NCI-H1417 treated with DMSO at 0.1 percent for 48 hours (cell line): ENCODE measurements at places on chromosomes 12 and 14.
A peak's percentile ranks its signal among the peaks of the same experiment; 100 is the strongest.

DNA sequence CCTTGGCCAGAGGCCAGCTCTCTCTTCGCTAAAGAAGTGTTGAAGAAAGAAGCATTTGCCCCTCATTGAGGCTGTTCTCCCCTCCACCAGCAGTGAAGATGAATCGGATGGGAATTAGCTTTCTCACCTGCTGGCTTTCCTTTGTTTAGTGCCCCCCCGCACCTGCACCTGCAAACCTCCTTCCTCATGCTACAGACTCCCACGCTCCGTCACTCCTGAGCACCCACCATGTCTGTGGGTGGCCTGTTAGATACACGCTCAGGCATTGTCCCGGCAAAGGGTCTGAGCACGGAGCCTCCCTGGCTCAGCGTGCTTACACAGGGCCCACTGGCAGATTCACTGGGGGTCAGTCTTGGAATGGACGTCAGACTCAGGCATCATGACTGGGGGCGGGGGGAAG is 121.6 kb downstream of the GLT1D1 start:
- DNase-seq: no peak

DNA sequence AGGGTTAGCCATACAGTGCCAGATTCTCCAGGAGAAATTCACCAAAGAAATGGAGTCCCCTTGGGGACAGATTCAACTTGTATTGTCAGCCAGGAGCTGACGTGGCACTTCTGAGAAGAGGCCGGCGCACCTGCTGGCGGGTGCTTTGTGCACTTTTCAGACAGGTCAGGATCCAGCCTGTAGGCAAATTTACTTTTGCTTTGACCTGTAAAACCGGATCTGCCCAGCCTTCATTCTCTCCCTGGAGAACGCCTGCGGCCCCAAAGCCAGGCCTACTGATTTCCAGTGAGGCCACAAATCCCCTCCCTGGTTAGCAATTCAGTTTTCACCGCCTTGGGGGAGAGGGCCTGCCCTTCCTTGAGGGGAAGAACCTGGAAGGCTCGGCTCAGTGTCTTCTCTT is 17.4 kb downstream of the P2RX4 start:
- DNase-seq: peak; percentile 24

- DNase-seq: no peak
These were observed 161.0 kb downstream of the SAMD4A start for GRCh38 chr14:54727929-54728328.

DNA sequence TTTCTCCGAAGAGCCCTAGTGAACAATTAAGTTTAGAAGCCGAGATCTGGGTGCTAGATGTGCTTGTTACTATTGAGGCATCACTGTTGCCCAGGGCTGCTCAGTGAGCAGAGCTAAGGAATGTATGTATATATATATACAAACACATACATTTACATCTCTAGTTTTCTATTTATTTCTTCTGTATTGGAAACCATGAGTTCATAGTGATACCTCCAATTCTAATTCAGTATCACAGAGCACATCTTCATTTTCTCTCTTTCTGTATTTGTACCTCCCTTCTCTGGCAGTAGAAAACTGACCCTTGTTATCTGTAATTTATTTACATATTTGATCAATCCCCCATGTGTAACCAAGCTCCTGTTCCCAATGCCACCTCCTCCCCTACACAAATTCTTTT is 40.7 kb upstream of the FUT8 start:
- no peak for DNase-seq

DNA sequence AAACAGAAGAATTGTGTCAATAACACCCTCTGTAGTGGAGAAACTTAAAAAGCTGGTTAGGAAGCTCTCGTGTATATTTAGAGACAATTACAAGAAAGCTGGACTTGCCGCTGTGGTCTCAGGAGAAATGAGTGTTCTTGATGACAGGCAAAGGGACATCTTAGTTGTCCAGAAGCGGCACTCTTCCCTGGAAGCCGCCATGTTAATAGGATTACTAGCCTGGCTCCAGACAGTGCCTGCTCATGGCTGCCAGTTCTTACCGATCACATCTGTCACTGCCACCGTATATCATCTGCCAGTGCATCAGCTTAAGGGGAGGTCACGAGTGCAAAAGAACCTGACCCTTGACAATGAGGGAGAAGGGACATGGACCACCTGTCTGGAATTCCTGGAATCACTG is 48.9 kb downstream of the C14orf132 start:
- DNase-seq: no peak

- DNase-seq: no peak
These were observed 929.8 kb downstream of the DIO2 start for GRCh38 chr14:79281244-79282152.

DNA sequence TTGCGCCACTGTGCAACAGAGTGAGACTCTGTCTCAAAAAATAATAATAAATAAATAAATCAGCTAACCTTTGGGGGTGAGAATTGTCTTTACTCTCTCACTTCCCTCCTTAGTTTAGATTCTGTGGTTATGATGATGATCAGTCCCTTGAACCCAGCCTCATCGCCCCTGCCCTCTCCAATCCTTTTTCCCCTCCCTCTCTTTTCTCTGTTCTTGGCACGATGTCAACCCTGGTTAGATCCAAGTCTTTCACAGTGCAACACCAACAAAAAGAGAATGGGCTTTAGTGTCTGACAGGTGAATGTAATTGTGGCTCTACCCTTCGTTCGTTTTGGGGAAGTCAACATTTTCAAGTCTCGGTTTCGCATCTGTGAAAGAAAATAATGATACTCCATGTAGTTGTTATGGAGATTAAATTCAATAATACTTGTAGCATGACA is 59.0 kb downstream of the NTN4 start:
- no peak for DNase-seq

DNA sequence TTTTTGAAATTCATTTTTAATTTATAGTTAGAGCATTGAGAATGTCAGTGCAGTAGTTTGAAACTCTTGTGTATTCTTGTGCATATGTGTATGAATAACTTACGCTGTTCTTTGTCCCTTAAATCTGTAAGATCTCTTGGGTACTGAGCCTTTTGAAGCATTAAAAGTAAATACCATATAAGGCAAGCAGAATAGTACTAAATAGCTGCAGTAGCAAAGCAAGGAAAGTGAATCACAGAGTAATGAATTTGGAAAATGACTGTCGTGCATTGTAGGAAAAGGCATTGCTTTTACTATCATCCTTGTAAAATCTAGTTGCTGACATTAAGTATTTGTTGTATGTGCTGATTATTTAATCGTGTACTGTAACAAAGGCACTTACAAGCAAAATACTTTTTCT is 12.1 kb downstream of the CNOT2 start:
- no peak for DNase-seq

DNA sequence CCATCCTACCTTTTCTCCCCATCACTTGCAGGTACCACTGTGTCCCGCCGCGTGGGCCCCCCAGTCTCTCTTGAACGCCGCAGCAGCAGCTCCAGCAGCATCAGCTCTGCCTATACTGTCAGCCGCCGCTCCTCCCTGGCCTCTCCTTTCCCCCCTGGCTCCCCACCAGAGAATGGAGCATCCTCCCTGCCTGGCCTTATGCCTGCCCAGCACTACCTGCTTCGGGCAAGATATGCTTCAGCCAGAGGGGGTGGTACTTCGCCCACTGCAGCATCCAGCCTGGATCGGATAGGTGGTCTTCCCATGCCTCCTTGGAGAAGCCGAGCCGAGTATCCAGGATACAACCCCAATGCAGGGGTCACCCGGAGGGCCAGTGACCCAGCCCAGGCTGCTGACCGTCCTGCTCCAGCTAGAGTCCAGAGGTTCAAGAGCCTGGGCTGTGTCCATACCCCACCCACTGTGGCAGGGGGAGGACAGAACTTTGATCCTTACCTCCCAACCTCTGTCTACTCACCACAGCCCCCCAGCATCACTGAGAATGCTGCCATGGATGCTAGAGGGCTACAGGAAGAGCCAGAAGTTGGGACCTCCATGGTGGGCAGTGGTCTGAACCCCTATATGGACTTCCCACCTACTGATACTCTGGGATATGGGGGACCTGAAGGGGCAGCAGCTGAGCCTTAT is 9.2 kb downstream of the ARHGAP9 start:
- no peak for DNase-seq

GRCh38 chr12:131894981-131895639 is 688 bp downstream of the ULK1 start:
- DNase-seq: no peak

GRCh38 chr12:53065975-53066931 is 12.9 kb downstream of the SPRYD3 start:
- peak; percentile 20 for DNase-seq

DNA sequence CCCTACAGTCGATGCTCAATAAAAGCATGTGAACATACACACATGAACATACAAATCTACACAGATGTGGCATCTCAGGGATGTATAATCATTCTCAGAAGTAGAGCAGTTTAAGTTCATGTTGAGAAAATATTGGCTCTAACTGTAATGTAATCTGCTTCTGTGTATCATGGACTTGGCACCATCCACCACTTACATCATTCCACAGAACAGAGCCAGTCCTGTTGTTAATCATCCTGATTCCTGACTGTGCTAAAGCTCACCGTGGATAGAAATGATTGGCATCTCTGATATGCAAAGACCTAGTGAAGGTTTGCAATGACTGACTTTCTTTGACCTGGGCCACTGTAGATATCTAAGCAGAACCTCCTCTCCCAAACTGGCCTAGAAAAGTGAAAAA is 1141.3 kb downstream of the BCL11B start:
- no peak for DNase-seq

GRCh38 chr12:57887631-57888408 is 41.3 kb upstream of the CTDSP2 start:
- DNase-seq: no peak

GRCh38 chr12:79402606-79403005 is 288.2 kb downstream of the PAWR start:
- DNase-seq: no peak

- DNase-seq: no peak
These were observed 16.0 kb upstream of the CDK17 start for GRCh38 chr12:96416033-96416799.

GRCh38 chr12:4959381-4959780 is 49.7 kb downstream of the KCNA1 start:
- no peak for DNase-seq

- DNase-seq: no peak
These were observed 12.2 kb downstream of the CHURC1 start for GRCh38 chr14:64926398-64926995.

- DNase-seq: no peak
These were observed 194.0 kb downstream of the DPF3 start for GRCh38 chr14:72699852-72700257.
